ENCODE measurements at places on chromosomes 5 and 9.

- no peak for DNase-seq
These were observed 11.9 kb downstream of the DNAH5 start for GRCh38 chr5:13932561-13932960.

- no peak for DNase-seq
These were observed 468.2 kb downstream of the NTRK2 start for GRCh38 chr9:85137696-85138095.

GRCh38 chr5:173664154-173664526, 47.7 kb upstream of the BOD1 start:
- no peak for DNase-seq

DNA sequence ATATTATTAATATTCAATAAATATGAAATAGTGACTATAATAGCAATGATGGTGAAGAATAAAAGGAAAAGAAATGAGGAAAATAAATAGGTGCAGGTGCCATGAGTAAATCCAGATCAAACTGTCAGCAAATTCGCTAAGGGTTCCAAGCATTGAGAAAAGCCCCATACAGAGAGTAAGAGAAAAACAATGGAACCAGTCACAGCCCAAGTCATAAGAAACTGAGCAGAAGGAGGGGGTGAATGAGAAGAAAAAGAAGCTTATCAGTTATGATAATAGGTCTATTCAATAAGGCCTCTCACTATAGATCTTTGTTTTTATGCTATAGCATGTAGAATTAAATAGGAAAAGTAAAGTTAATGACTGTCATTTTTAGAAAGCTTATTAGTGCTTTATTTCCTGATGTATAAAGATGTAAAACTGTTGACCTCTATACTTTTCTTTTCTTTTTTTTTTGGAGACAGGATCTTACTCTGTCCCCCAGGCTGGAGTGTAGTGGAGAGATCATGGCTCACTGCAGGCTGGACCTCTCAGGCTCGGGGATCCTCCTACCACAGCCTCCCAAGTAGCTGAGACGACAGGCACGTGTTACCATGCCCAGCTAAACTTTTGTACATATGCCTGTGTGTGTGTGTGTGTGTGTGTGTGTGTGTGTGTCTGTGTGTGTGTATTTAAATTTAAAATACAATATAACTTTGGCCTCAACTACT, 72.4 kb downstream of the FYB1 start:
- DNase-seq = no peak

DNA sequence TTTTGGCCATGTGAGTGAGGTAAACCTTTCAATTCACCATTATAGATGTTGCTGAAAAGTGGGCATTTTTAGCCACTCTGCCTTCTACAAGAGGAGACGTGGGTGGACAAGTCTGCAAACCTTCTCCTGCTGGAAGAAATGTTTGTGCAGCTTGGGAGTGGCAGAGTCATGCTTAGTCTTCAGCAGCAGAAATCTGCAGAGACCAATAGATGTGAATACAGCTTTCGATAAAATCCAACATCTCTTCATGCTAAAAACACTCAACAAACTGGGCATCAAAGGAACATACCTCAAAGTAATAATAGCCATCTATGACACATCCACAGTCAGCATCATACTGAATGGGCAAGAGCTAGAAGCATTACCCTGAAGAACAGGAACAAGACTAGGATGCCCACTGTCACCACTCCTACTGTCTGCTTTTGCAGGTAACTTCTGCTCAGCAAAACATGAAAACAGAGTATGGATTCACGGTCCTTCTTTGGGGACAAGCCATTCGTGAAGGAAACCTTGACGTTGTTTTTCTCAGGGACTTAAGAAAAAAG, 91.3 kb downstream of the RALGPS1 start:
- no peak for DNase-seq

GRCh38 chr5:112121258-112121657, 297.8 kb downstream of the EPB41L4A start:
- DNase-seq = no peak

Measured in activated T-cell treated with anti-CD3 and anti-CD28 coated beads for 4 hours (primary cell).